Stimulated activated CD4-positive, alpha-beta T cell treated with anti-CD3 and anti-CD28 coated beads, Interleukin-4, amount 100 ng/mL, for 48 hours (primary cell): ENCODE measurements at places on chromosomes 6 and 20.

GRCh38 chr6:157013649-157014304 lies 236.6 kb downstream of the ARID1B start:
- DNase-seq, result no peak

- DNase-seq, result no peak
Observed at GRCh38 chr6:33843131-33844121, 39.6 kb upstream of the MLN start.

GRCh38 chr6:41222513-41222912 lies 5.6 kb upstream of the TREML4 start:
- no peak for DNase-seq

- no peak for DNase-seq
Observed at GRCh38 chr6:167819576-167819975, 7.1 kb upstream of the AFDN start.

DNA sequence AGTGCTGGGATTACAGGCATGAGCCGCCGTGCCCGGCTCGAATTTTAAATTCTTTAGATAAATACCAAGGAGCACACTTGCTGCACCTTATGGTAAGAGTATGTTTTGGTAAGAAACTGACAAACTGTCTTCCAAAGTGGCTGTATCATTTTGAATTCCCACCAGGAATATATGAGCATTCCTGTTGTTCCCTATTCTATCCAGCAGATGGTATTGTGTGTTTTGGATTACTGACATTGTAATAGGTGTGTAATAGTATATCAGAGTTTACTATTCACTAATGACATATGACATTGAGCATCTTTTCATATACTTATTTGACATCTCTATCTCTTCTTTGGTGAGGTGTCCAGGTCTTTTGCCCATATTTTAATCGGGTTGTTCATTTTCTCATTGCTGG lies 40.5 kb downstream of the TGM6 start:
- no peak for DNase-seq

GRCh38 chr6:37168163-37168758 lies 1.7 kb upstream of the PIM1 start:
- DNase-seq, result no peak

DNA sequence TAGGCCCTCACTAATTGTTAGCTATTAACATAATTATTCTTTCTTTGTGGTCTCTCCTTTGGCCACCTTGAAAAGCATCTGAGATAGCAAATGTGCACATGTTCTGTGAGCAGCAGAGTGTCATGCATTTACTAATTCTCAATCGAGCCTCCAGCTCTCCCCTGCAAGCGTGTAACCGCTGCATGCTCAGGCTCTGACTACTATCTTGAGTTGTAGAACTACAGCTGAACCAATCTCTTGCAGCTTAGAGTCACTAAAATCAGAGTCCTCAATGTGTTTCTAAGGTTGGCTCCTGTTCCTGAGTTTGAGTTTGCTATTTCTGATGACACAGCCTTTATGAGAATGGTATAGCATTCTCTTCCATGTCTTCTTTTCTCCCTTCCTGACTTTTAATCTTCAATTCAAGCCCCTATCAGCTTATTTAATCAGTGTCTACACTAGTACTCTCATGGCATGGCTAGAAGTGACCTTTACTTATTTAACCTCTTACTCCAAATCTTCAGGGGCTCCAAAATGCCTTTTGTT lies 65.5 kb downstream of the PPP1R3G start:
- no peak for DNase-seq

GRCh38 chr6:3457710-3458602 lies 1.1 kb upstream of the SLC22A23 start:
- no peak for DNase-seq

- DNase-seq, result no peak
Observed at GRCh38 chr6:76892542-76892941, 570.7 kb downstream of the HTR1B start.

DNA sequence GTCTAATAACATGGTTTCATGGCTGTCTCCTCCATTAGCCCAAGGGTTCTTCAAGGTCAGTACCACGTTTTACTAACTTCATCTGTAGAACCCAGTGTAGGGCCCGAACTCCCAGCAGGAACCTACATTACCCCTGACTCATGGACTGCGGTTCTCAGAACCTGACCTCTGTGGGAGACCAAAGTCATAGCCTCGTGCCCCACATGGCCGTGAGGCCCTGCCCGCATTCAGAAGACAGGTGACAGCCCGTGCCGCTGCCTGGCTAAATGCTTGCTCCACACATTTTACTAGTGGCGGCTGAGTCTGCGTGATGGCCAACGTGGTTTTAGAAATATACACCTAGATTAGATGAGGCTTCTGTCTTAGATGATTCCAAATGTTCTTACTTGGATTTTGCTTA lies 94.9 kb downstream of the CDH4 start:
- no peak for DNase-seq

- DNase-seq, result no peak
Observed at GRCh38 chr6:43784049-43784855, 14.2 kb downstream of the VEGFA start.

GRCh38 chr20:32248043-32248442 lies 29.4 kb upstream of the KIF3B start:
- no peak for DNase-seq

DNA sequence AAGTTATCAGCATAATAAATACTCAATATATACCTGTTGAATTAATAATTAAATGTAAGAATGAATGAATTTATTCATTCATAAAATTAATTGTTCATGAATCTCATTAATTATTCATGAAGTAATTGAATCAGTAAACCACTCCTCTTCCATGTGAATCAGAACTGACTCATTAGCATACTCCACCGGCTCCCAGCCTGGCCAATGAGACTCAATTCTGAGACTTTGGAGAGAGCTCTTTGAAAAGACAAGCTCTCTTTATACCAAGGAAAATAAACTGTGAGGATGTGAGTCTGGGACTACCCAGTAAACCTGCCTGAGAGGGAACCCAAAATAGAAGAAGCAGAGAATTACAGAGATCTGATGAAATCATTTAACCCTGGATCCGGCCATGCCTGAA lies 8.4 kb upstream of the SLC2A10 start:
- DNase-seq, result no peak

DNA sequence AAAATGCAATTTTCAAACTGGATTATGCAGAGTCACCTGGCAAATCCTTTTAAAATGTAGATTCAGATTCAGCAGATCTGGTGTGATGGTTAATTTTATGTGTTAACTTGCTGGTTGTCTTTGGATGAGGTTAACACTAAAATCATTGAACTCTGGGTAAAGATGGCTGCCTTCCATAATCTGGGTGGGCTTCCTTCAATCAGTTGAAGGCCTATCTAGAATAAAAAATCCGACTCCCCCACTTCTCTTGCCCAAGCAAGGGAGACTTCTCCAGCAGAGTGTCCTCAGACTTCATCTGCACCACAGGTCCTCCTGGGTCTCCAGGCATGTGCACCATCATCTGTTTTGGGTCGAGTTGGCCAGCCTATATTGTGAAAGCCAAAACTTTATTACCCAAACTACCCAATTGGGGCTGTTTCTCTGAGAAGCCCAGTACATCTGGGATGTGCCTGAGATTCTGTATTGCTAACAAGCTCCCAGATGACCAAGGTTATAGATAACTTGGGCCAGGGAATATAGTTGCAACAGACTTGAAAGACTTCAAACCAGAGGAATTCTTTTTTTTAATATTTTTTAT lies 1.6 kb upstream of the SLC17A5 start:
- DNase-seq, result no peak

DNA sequence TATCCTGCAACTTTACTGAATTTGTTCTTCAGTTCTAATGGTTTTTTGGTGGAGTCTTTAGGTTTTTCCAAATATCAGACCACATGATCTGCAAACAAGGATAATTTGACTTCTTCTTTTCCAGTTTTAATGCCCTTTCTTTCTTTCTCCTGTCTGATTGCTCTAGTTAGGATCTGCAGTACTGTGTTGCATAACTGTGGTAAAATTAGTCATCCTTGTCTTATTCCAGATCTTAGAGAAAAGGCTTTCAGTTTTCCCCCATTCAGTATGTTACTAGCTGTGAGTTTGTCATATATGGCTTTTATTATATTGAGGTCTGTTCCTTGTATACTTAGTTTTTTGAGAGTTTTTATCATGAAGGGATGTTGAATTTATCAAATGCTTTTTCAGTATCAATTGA lies 4.3 kb downstream of the MICA start:
- DNase-seq, result no peak

DNA sequence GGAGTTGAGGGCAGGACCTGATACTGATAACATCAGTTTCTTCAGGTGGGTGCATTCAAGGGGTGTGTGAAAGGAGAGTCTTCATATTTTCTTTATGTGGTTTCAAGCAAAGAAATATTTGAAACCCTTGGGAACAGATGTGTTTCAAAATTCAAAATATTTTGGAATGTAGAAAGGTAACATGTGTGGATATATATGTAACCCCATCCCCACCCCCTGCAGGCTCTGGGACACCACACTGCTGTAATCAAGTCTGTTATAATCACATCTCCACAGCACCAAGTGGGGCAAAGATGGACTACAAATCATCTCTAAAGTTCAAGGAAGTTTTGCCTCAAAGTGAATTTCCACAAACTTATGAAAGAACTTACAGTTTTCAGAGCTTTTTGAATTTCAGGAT lies 41.1 kb downstream of the CLIC5 start:
- DNase-seq, result no peak

DNA sequence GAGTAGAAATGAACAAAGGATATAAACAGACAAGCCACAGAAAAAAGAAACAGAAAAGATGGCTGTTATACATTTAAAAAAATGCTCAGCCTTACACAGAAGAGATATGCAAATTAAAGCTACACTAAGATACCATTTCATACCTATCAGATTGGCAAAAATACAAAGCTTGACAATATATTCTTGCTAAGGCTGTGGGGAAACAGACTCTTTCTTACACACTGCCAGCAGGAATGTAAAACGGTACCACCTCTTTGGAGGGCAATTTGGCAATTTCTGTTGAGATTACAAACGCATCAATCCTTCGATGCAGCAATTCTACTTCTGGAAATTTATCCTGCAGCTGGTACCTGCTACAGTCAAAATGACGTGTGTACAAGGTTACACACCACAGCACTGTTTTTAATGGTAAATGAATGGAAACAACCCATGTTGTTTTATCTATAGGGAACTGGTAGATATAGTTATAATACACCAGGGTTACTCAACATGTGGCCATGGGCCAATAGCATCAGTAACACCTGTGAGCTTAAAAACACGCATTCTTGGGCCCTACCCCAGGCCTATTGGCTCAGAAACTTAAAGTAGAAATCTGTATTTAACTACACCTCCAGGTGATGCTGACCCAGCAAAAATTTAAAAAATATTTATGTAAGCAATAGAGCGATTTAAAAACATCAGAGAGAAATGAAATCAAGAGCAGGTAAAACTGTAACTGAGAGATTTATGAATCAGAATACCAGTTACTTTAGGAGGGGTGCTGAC lies 53.3 kb downstream of the TRAM2 start:
- no peak for DNase-seq

- DNase-seq, result no peak
Observed at GRCh38 chr20:62548471-62548870, 72.7 kb upstream of the GATA5 start.

GRCh38 chr6:3159805-3160781 lies 2.7 kb upstream of the TUBB2A start:
- no peak for DNase-seq

DNA sequence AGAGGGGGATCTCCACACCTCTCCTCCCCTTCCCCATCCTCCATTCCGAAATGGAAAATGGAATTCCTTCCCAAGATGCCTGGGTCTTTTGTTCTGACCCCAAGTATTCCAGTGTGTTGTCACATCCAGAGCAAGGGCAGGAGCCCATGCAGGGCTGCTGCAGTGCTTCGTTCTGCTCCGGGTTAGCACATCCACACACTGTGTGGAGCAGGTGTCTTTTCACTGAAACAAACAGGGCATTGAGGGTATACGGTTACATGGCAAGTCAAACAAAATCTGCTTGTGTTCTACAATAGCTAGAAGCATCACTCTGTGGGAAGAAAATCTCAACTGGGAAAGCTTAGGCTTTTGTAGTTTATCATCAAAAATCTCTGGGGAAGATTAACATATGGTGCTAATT lies 56.9 kb downstream of the LYRM2 start:
- no peak for DNase-seq

DNA sequence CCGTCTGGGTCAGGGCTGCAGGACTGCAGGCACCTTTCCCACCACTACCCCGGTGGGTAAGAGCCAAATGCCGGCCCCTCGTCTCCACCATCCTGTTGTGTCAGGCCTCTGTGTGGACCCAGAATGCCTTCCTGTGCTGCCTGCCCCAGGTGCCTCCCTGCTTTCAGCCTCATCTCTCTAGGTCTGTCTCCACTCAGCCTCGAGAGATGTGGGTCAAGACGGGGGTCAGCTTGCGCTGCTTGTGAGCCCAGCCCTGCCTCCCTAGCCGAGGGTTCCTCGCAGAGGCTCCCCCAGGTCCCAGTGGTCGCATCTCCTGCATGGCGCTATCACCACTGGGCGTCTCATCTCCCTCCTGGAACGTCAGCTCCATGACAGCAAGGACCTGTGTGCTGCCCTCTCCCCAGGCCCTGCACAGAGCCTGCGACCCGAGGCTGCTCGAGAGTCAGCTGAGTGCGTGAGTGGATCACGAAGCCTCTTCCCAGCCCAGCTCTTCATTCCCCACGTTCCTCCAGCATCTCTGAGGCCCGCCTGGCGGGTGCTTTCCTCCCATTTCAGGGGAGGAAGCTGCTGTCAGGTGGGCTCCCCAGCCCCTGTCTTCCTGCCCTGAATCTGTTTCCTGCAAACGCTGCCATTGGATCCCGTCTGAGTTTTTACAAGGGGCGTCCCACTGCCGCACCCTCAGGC lies 38.7 kb upstream of the ZBP1 start:
- DNase-seq, result no peak

GRCh38 chr6:121695329-121695728 lies 259.9 kb downstream of the GJA1 start:
- no peak for DNase-seq

GRCh38 chr6:452301-453067 lies 60.9 kb downstream of the IRF4 start:
- no peak for DNase-seq

DNA sequence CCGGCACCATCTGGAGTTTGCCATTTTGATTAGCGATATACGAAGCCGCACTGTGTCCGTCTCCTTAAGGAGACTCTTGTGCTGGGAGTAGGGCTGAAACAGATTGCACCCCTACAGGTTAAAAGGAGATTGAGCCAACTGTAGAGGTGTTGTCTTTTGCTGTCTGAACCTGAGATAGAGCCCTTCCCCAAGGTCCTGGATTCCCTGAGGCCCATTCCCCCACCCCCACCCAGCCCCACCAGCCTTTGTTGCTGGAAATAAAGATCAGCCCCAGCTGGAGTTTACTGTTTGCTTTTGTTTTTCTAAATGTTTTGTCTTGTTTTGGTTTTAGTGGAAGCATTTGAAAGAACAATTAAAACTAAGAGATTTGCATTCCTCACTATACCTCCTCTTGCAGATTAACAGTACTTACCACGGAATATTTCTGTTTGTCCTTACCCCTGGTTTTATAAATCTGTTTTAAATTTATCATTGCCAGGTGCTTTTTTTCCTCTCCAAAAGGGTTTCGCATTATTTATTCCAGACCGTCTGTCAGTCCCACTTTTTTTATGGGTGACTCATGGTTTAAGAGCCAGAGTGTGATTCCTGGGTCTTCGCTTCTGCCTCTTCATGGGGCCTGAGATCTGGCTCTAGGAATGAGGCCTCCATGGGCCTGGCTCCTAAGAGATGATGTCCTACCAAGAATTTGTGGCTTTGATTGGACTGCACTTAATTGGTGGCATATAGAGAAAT lies 169.2 kb downstream of the DTNBP1 start:
- no peak for DNase-seq
